ENCODE measurements at places on chromosomes 16 and 17.

DNA sequence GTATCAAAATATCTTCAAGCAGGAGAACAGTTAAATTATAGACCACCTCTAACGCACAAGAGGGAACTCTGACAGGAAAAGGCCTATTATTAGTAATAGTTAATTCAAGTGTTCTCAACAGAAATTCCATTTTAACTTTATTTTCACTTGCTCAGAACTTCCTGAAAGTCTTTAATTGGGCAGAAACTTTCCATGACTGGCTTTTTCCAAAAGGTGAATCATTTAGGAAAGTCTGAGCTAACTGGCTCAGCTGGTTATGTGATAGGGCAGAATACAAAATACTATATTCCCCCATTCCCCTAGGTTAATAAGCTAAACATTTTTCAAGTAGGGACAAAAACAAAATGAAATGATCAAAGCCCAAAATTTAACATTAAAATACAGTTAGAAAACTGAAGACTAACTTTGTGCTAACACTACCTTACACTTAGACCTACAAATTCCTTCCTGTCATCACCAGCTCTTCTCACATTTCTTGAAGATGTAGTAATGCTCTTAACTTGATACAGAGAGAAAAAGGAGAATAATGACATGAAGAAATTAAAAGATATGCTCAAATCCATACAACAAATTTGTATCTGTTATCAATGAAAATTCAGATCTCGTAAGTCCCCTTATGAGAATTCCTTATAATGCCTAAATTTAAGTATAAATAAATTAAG is 31.0 kb downstream of the CFDP1 start:
- peak; percentile 51 for DNase-seq

GRCh38 chr16:51327001-51327400 is 175.9 kb upstream of the SALL1 start:
- DNase-seq, result no peak

GRCh38 chr17:72244956-72245355 is 124.1 kb downstream of the SOX9 start:
- no peak for DNase-seq

DNA sequence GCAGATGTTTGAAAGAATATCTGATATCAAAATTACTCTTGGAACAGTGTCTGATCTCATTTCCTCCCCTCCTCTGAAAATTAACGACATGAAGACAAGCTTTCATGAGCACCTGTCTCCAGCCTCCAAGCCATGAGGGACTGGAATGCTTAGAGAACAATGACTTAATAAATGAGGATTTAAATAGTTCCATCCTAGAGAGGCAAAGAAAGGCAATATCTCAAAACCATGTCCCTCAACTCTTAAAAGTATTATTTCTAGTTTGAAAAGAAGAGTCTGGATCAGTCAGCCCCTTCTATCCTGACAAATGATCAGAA is 137.5 kb downstream of the ANKFN1 start:
- no peak for DNase-seq

- no peak for DNase-seq
Observed at GRCh38 chr16:88856122-88856827, 472 bp downstream of the GALNS start.

- DNase-seq, result no peak
Observed at GRCh38 chr17:50110591-50111349, 15.6 kb downstream of the PDK2 start.

Data from NCI-H226 (cell line).